Activated naive CD4-positive, alpha-beta T cell treated with anti-CD3 and anti-CD28 coated beads for 36 hours (primary cell): ENCODE measurements at places on chromosomes 6 and 20. TPM values are rescaled to one million over a fixed set of nuclear protein-coding genes. Genes with fewer than 3 reads are reported as not detected.

VSX1 gene
- not detected for total RNA-seq

NHLRC1 gene
- 0.10 TPM for total RNA-seq

TOP1 gene
- 92.6 TPM for total RNA-seq

ADGB gene
- total RNA-seq = not detected

MYMX gene
- total RNA-seq = not detected

ZFAND3 gene
- total RNA-seq = 35.3 TPM

TBC1D22B gene
- 15.1 TPM for total RNA-seq

SUMO4 gene
- 5.9 TPM for total RNA-seq

ZSCAN31 gene
- total RNA-seq = 0.62 TPM

ABCF1 gene
- 79.5 TPM for total RNA-seq

- DNase-seq = no peak
These were observed 280.6 kb upstream of the RUNX2 start for GRCh38 chr6:45047573-45047972.

DNA sequence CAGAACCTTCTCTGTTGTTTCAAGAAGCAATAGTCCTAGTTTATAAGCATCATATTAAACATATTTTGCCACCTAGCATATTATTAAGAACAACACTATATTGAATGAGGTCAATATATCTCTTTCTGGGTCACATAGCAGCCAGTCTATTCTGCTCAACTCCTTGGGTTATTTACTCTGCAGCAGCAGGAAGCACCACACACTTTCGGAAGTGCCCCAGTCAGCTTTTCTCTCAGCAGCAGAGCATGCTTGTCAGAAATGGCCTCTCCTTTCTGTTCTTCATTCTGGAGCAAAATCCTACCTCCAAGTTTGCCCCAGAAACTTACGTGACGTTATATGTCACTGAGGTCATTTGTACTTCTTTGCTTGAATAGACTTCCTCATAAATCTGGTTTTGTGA lies 22.7 kb downstream of the CFAP206 start:
- DNase-seq = no peak

DNA sequence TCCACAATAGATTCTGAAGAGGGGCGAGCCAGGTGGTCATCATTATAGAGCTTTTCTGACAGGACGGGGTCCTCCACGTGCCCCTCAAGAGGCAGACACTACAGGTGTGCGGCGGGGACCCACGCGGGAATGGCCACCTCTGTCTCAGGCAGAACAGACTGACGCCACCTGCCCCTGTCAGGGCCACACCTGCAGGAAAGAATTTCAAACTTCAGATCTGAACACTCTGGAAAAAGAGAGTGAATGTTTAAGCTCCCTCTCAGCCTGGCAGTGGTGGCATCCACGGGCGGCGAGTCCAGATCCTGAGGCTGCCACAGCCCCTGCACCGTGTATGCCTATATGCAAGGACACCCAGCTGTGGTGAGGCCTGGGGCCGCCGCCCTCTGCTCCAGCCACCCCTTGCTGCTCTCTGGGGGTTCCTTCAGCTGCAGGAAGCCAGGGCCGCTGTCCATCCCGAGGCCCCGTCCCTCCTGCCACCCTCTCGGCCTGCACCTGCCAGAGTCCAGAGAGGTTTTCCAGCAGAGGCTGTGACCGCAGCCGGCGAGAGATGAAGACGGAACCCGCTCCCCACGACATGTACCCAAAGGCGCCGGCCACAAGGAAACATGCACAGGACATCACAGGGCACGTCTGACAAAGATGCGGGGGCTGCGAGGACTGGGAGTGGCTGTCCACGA lies 234.9 kb downstream of the ERMARD start:
- no peak for DNase-seq

GRCh38 chr6:133568970-133569889 lies 319.7 kb upstream of the TCF21 start:
- peak; percentile 51 for DNase-seq

DNA sequence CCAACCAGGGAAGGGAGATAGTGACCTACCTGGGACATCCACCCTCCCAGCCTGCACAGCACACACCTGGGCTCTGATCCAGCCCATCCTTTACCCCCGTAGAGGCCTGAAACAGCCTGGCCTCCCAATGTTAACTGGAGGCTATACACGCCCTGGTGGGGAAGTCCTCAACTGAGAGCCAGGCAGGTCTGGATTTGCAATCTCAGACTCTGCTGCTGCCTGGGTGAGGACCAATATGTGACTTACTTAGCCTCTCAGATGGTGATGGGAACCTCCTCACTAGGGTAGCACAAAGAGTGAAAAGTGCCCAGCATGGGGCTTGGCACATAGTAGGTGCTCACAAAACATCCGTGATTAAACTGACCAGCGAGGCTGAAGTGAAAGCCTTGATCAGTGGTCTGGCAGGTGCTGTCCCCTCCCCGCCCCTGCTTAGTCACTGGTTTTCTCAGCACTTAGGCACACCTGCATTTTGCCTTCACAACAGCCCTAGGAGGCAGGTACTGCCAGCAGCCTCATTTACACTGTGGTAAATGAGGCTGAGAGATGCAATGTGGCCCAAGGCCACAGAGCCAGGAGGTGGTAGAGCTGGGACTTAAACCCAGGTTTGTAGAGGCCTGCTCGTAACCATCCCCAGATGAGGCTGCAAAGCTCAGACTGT lies 12.4 kb downstream of the PEDS1 start:
- no peak for DNase-seq

GRCh38 chr6:47478233-47479139 lies 897 bp downstream of the CD2AP start:
- no peak for DNase-seq

DNA sequence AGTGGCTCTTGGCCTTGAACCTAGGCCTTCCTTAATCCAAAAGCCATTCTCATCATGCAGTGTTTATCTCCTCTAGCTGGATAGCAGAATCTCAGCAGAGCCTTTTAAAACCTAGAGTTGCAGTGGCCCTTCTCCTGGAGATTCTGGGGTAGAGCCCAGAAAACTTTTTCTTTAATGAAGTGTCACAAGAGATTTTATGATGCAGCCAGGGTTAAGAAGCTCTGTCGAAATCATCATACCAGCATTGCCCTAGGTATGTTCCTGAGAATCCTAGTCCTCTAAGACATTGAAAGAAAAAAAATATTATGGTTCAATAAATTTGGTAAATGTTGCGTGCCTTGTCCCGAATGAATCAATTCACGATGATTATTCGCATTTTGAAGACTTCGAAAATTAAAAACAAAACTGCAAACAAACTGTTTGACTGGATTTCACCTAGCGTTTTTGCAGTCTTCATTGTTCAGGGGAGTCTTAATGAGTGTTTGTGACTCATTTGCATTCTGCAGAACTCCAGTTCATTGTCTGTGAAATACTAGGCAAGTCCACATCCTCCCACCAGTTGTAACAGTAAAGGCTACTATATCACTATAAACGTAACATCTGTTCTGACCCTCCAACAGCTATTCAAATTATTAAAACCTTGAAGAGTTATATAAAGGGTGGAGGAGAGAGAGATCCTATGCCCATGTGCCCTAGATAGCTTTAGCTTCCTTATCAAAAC lies 198.6 kb downstream of the UST start:
- no peak for DNase-seq

GRCh38 chr6:34147906-34148630 lies 2.2 kb upstream of the GRM4 start:
- DNase-seq = no peak

DNA sequence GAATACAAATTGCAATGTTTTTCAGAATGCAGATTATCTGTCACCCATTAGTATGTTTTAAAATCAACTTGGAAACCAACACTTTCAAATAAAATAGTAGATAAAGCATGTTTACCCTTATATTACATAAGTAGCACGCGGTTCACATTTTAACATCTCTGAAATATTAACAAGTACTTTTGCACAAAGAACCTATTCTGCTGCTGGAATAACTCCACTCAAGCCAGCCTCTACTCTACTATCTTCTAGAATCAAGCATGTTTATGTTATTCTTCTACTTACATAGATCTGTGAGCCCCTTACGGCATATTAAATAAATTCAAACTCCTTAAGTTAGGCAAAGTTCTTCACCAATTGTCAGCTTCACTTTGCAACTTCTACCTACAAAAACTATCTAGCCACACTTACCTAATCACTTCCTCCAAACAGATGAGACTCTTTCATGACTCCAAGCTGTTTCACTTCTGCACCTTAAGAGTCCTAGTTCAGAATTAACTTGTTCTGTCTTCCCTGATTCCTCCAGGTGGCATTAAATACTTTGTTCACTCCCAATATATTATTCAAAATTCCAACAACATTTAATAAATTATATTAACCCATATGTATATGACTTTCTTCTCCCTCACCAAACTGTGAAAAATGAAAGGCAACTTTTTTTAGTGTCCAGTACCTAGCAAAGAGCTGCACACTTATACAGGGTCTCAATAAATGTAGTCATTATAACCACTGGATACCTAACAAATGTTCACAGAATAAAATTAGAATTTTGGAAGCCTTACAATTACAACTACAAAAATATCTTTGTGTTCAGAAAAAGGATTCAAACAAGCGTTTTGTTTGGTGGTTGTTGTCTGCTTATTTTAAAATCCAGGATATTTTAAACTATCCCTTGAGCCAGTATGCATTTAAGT lies 12.1 kb downstream of the CEP85L start:
- DNase-seq = no peak

- no peak for DNase-seq
These were observed 3.5 kb upstream of the DDR1 start for GRCh38 chr6:30880698-30881252.

GRCh38 chr6:127222418-127222817 lies 44.2 kb upstream of the RNF146 start:
- no peak for DNase-seq

DNA sequence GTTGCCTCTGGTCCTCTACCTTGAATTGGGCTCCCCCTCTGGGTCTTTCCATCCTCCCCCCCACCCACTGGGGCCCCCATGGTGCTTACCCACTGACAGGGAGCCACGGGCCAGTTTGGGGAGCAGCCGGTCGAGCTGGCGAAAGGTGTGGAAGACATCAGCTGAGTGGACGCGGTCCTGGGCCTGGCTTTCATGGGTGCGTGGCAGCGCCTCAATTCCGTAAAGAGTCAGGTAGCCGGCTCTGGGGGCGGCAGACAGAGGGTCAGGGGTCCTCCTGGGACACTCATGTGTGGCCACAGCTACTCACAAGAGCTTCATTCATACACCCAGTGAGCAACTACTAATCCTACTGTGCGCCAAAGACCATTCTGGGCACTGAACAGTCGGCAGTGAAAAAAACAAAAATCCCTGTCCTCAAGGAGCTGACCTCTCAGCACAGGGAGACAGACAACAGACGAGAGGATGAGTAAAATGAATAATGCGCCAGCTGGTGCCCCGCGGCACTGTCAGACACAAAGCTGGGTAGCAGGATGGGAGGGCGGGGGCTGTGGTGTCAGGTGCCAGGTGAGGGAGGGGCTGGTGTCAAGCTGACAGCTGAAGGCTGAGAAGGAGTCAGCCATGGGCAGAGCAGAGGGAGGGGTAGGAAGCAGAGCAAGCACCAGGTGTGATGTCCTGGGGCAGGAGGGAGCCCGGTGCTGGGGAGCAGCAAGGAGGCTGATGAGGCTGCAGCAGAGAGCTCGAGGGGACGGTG lies 28.3 kb downstream of the PTGIS start:
- no peak for DNase-seq

DNA sequence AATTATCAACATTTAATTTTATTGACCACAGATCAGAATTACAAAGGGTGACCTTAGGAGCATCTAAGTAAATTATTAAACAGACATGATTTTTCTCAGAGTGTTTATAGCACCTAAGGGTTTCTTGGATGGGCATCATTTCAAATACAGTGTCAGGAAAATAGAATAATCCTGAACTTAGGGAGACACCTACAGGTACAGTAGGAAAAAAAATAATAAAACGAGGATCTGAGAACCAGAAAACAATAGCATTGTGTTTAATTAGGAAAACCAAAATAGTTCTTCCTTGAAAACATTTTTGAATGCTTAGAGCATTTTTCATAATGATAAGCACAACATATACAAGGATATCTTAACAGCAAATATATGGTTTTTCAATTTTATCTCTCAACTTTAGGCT lies 39.2 kb downstream of the MMUT start:
- no peak for DNase-seq

- no peak for DNase-seq
These were observed 8.5 kb upstream of the SLC12A5 start for GRCh38 chr20:46020555-46020954.

- peak; percentile 30 for DNase-seq
These were observed 47.8 kb downstream of the ARHGAP40 start for GRCh38 chr20:38649275-38649891.

DNA sequence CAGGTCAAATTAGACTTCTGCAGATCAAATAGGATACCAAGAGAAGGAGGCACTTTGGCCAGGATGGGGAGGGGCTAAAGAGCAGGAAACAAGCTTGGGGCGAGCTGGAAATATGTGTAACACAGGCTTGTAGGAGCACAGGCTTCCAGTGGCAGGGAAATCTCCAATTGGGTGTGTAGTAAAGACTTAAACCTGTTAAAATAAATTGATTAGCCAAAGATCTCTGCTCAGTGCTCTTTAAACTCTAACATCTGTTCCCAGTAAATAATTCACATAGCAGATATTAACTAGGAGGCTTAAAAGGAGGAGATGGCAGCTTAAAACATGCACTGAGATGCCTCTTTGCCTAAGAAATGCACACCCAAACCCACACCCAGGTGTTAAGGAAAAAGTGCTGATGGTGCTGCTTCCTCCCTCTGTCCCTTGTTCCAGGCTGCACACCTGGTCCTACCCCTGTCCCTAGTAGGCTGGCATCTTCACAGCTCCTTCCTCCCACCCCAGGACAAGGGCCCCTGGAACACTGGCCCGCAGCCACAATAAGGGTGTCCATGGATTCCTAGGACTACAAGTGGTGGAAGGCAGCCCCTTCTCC lies 93.5 kb upstream of the MLN start:
- no peak for DNase-seq

- no peak for DNase-seq
These were observed 347.9 kb upstream of the SPTLC3 start for GRCh38 chr20:12660918-12661317.

GRCh38 chr6:14281811-14282660 lies 164.5 kb downstream of the CD83 start:
- DNase-seq = no peak
